ENCODE measurements at places on chromosomes 2 and 18. TPM values are rescaled to one million over a fixed set of nuclear protein-coding genes. Genes with fewer than 3 reads are reported as not detected.

DNA sequence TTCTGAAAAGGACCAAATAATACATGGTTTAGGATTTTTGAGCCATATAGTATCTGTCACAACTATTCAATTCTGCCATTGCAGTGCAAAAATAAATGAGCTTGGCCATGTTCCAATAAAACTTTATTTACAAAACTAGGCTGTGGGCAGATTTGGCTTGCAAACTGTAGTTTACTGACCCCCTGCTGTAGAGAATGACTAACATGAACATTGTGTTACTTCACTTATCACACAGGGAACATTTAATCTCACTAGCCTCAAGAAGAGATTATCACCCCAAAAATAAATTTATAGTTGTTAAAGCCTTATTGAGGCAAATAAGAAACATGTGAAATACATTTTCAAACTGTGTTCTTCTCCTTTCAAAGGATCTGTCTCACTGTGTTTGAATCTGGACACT lies 766.2 kb downstream of the MBD2 start:
- no peak for DNase-seq
- no peaks in the 10 kb centered on the region for H3K36me3 ChIP-seq
- H3K4me1 ChIP-seq, result no peaks in the 10 kb centered on the region
- no peak overlapping the region for H3K4me3 ChIP-seq
- H3K27ac ChIP-seq, result no peak overlapping the region

DNA sequence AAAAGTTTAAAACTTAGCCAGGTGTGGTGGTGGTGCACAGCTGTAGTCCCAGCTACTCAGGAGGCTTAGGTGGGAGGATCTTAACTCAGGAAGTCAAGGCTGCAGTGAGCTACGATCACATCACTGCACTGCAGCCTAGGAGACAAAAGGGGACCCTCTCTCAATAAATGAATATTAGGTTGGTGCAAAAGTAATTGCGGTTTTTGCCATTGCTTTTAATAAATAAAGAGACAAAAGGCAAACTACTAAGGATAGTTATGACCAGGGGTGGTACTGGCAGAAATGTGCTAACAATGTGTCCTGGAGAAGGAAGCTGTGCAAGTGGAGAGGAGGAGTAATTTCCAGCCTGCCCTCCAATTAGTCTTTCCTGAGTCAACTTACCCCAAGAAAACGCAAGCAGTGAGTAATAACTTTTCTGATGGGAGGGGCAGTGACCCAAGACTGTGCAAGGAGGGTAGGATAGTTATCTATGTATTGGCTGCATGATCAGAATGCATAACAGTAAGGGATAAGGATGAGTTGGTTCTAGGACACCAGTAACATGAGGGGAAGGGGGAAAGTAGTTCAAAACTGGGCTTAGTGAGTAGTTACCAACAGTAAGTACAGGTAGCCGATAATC lies 1.5 kb downstream of the EXOC6B start:
- H3K27me3 ChIP-seq, result no peaks in the 10 kb centered on the region
- no peaks in the 10 kb centered on the region for H3K36me3 ChIP-seq
- DNase-seq, result no peak
- H3K4me3 ChIP-seq, result peak overlapping the region; percentile 88
- H3K4me1 ChIP-seq, result peaks cover 44% of the 10 kb centered on the region
- H3K27ac ChIP-seq, result peak overlapping the region; percentile 96

DNA sequence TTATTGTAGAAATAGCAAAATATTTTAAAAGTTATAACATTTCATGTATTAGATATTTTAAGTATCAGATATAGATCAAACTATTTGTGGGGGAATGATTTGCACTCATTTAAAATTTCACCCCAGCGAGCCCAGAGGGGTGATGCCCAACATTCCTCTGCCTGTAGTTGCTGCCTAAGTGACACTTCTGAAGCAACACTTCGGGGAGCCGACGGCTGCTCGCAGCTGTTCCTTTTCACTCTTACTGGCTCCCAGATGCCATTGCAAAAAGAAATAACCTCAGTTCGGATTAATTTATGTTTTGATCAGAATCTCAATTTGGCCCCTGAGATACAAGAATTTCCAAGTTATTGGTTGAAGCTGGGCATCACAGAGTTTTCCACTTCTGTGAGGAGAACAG lies 603.8 kb downstream of the PLCL1 start:
- no peak overlapping the region for H3K27ac ChIP-seq
- no peaks in the 10 kb centered on the region for H3K27me3 ChIP-seq
- no peaks in the 10 kb centered on the region for H3K36me3 ChIP-seq
- no peaks in the 10 kb centered on the region for H3K4me1 ChIP-seq
- no peak for DNase-seq

DNA sequence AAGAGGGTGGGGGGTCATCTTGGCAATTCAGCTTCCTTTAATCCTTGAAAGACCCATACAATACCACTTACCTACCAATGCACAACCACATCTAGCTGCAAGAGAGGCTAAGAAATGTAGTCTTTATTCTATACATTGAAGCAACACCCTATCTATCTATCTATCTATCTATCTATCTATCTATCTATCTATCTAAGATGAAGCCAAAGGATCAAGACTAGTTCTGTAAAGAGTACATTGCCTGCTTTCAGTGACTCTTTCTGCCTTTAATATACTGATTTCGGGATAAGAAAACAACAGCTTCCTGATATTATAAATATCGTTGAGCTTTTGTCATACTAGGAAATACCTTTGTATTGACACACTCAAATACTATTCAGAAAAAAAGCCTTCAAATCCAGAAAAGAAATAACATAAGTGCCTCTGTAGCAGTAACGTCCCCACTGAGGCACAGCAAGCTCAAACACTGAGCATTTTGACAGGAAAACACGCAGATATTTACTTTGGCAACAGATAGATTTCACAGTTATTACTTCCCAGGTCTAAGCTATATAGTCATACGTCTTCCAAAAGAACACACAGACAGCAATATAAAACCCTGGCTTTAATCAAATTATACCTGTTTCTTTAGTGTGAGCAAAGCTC lies 139.4 kb upstream of the SERTAD2 start:
- DNase-seq, result no peak
- peaks cover 8% of the 10 kb centered on the region for H3K4me1 ChIP-seq
- no peak overlapping the region for H3K4me3 ChIP-seq
- H3K27ac ChIP-seq, result peak overlapping the region; percentile 35
- H3K36me3 ChIP-seq, result no peaks in the 10 kb centered on the region

GRCh38 chr2:26442301-26442700 lies 35.6 kb downstream of the OTOF start:
- H3K36me3 ChIP-seq, result no peaks in the 10 kb centered on the region
- no peak overlapping the region for H3K27ac ChIP-seq
- DNase-seq, result no peak
- H3K4me1 ChIP-seq, result no peaks in the 10 kb centered on the region
- H3K4me3 ChIP-seq, result no peak overlapping the region

- no peak for DNase-seq
- H3K4me1 ChIP-seq, result no peaks in the 10 kb centered on the region
- no peaks in the 10 kb centered on the region for H3K27me3 ChIP-seq
- no peaks in the 10 kb centered on the region for H3K36me3 ChIP-seq
- no peak overlapping the region for H3K27ac ChIP-seq
Observed at GRCh38 chr2:152813351-152813750, 94.9 kb downstream of the ARL6IP6 start.

- no peak overlapping the region for H3K27ac ChIP-seq
- no peak for DNase-seq
- H3K36me3 ChIP-seq, result no peaks in the 10 kb centered on the region
- H3K4me3 ChIP-seq, result no peak overlapping the region
- H3K27me3 ChIP-seq, result no peaks in the 10 kb centered on the region
Observed at GRCh38 chr18:54284535-54284934, 15.2 kb downstream of the POLI start.

- no peak for DNase-seq
- no peaks in the 10 kb centered on the region for H3K4me1 ChIP-seq
- no peak overlapping the region for H3K4me3 ChIP-seq
- H3K27me3 ChIP-seq, result no peaks in the 10 kb centered on the region
- H3K36me3 ChIP-seq, result no peaks in the 10 kb centered on the region
- no peak overlapping the region for H3K27ac ChIP-seq
Observed at GRCh38 chr2:223772363-223772762, 65.0 kb downstream of the AP1S3 start.

GRCh38 chr2:201267278-201268030 lies 7.1 kb downstream of the CASP8 start:
- H3K27me3 ChIP-seq, result no peaks in the 10 kb centered on the region
- DNase-seq, result no peak
- H3K27ac ChIP-seq, result no peak overlapping the region
- H3K4me3 ChIP-seq, result no peak overlapping the region
- H3K36me3 ChIP-seq, result peaks cover 7% of the 10 kb centered on the region

- H3K27ac ChIP-seq, result no peak overlapping the region
- H3K4me3 ChIP-seq, result no peak overlapping the region
- DNase-seq, result no peak
- no peaks in the 10 kb centered on the region for H3K4me1 ChIP-seq
Observed at GRCh38 chr2:119809339-119810048, 49.8 kb downstream of the PTPN4 start.

DNA sequence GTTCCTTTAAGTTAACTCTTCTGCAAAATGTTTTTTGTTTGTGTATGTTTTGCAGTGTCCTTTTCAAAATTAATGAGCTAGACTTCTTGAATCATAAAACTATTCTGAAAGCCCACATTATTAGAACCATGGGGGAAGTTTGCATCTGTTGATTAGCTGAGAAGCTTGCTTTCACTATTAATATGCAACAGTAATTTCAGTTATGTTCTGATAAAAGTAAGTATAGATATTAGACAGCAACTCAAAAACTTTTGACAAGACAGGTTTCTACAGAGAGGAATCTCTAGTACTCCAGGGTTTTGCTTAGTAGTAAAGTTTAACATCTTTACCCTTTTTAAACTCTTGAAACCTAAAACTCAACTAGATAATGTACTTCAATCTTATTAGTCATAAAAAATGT lies 147.8 kb downstream of the UBE2E3 start:
- H3K36me3 ChIP-seq, result no peaks in the 10 kb centered on the region
- H3K4me3 ChIP-seq, result no peak overlapping the region
- H3K27me3 ChIP-seq, result no peaks in the 10 kb centered on the region
- DNase-seq, result no peak

DNA sequence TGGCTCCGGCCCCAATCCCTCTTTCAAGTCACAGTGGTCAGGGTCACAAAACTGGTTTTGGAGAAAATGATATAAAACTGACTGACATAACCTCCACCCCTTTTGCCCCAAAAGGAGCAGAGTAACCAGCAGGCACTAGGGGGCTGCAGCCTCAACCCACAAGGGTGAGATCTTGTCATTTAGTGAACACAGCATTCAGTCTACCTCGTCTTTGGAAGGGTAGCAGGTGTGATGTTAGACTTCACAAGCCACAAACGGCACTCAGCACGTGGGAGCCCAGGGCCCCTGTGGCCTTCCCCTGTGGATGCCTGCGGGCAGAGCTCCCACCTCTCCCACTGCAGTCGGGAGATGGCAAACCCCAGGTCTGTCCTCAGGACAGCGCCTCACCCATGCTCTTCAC lies 372.1 kb upstream of the MYT1L start:
- H3K4me3 ChIP-seq, result no peak overlapping the region
- DNase-seq, result no peak
- H3K27me3 ChIP-seq, result no peaks in the 10 kb centered on the region
- no peaks in the 10 kb centered on the region for H3K4me1 ChIP-seq

- H3K27ac ChIP-seq, result no peak overlapping the region
- no peak for DNase-seq
- no peak overlapping the region for H3K4me3 ChIP-seq
- H3K27me3 ChIP-seq, result no peaks in the 10 kb centered on the region
- no peaks in the 10 kb centered on the region for H3K36me3 ChIP-seq
Observed at GRCh38 chr2:3243804-3244203, 133.8 kb downstream of the EIPR1 start.

GRCh38 chr2:102592601-102593000 lies 26.8 kb upstream of the SLC9A2 start:
- peaks cover 16% of the 10 kb centered on the region for H3K4me1 ChIP-seq
- no peaks in the 10 kb centered on the region for H3K27me3 ChIP-seq
- no peak overlapping the region for H3K27ac ChIP-seq
- no peaks in the 10 kb centered on the region for H3K36me3 ChIP-seq
- no peak for DNase-seq
- H3K4me3 ChIP-seq, result no peak overlapping the region

CHRND gene
- total RNA-seq, result not detected

All from esophagus squamous epithelium (tissue), 5 donors.